ENCODE measurements at places on chromosomes 6 and 20.

DNA sequence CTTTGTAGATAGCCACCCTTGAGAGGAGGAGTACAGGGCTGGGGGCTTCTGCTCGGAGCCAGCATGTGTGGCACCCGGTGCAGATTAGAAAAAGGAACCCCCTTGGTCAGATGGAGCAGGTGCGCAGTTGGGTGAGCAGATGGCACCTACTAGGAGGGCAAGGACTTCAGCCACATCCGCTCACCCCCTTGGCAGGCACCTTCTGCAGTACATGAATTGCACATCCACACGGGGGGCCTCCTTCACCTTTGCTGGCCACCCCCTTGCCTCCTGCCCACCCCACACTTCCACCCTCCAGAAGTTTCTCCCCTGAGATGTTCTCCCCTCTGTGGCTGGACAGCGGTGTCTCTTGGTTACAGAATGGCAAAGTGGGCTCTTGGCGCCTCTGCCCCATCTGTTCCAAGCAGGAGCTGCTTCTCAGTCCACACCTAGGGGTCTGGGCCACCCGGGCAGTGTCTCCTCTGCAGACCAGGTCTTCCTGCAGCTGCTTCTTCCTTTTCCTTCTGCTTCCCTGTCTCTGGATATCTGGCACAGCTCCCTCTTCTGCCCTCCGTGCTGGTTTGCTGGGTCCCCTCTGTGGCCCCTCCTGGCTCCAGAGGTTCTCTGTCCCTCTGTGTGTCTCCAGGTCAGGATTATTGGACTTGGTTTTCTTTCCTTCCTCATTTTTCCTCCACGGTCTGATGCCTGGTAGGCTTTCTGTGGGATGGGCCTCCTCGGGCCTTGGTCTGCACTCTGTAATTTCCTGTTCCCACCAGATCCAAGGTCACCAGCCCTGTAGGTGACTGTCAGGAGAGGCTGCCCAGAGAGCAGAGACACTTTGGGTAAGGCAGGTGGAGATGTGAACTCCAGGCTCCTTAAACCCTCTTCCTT, 4.1 kb downstream of the MDFI start:
- DNase-seq: no peak

GRCh38 chr6:92124200-92124651, 1295.1 kb downstream of the EPHA7 start:
- no peak for DNase-seq

GRCh38 chr6:2514965-2515543, 235.7 kb downstream of the MYLK4 start:
- no peak for DNase-seq

- DNase-seq: no peak
These were observed 447 bp downstream of the MCM3 start for GRCh38 chr6:52284131-52284459.

DNA sequence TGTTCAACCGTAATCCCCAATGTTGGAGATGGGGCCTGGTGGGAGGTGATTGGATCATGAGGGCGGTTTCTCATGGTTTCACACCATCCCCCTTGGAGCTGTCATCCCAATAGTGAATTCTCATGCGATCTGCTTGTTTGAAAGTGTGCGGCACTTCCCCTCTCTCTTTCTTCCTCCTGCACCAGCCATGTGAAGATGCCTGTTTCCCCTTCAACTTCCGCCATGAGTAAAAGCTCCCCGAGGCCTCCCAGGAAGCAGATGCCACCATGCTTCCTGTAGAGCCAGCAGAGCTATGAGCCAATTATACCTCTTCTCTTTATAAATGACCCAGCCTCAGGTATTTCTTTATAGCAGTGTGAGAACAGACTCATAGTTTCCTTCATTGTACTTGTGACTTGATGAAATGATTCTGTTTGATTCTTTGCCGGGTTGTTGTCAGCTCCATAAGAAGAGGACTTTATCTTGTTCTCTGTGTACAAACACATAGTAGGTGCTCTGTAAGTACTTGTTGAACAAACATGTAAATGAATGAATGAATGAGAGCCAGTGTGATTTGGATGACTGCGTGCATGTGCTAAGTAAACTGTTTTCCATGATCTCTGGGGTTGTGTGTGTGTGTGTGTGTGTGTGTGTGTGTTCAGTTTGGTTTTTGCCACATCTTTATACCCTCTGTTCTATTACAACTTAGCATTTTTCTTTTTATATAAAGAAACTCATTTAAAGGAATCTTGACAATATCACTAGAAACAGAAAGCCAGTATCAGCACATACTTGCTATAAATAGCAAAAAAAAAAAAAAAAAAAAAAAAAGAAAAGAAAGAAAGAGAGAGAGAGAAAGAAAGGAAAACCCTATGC, 22.5 kb upstream of the PTGIS start:
- DNase-seq: no peak

DNA sequence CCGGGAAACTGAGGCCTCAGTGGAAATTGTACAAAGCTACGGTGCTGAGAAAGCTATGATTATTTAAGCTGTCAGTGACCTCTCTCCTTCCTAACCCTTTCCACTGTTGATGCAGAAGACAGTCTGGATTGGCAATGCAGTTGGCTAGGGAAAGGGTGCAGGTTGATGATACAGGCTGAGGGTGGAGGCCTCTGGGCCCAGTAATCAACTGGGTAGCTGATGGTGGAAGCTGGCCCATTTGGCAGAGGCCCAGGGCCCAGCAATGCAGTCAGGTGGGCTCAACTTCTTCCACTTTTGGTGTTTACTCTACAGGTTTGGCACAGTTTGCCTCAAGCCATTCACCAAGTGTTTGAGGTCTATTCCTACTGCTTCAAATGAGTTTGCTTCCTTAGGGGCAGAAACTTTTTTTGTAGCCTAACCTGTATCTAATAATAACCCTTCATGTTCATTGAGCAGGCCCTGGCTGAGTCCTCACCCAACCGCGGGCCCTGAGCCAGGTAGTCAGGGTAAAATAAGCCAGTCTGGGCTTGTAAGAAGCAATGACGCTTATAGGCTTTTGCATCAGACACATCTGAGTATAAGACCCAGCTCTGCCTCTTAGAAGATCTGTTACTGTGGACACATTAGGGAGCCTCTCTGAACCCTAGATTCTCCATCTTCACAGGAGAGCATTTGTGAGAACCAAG, 12.1 kb downstream of the BCL2L1 start:
- DNase-seq: no peak

- no peak for DNase-seq
These were observed 91.4 kb downstream of the SYNDIG1 start for GRCh38 chr20:24560571-24561491.

GRCh38 chr6:140653506-140653905, 1279.1 kb upstream of the CITED2 start:
- DNase-seq: no peak

GRCh38 chr6:75116946-75117345, 88.9 kb downstream of the COL12A1 start:
- no peak for DNase-seq

DNA sequence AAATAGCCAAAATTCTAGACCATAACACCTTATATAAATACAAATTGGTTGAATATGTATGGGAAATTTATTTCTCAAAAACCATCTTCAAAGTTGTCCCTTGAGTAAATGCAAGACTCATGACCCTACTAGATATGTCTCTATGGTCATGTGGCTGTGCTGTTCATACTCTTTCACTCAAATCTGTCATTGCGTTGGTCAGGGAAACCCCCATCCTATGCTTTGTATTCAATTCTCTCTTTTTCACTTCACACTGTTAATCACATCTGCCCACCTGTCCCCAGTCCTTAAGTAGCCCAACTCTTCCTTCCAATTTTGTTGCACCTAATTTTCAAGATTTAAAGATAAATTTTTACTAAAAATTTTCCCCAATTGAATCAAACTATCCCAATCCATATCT, 51.0 kb downstream of the RPS12 start:
- no peak for DNase-seq

- no peak for DNase-seq
These were observed 16.8 kb upstream of the BCLAF1 start for GRCh38 chr6:136306466-136306865.

DNA sequence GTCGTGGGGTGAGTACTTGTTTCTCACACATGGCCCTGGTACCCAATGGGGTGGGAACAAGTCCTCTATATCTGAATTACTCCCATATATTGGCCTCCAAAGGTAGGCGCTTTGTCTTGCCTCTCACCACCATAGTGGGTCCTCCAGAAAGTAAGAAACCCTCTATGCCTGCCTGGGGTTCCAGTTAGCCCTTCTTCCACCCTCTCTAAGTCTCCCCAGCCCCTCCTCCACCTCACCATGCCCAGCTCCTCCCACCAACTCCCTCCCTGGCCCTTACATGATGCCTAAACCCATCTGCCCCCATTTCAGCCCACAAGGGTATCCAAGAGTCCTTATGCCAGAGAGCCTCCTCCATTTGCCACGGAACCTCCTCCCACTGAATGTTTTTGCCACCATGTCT, 884 bp downstream of the TSPO2 start:
- no peak for DNase-seq

DNA sequence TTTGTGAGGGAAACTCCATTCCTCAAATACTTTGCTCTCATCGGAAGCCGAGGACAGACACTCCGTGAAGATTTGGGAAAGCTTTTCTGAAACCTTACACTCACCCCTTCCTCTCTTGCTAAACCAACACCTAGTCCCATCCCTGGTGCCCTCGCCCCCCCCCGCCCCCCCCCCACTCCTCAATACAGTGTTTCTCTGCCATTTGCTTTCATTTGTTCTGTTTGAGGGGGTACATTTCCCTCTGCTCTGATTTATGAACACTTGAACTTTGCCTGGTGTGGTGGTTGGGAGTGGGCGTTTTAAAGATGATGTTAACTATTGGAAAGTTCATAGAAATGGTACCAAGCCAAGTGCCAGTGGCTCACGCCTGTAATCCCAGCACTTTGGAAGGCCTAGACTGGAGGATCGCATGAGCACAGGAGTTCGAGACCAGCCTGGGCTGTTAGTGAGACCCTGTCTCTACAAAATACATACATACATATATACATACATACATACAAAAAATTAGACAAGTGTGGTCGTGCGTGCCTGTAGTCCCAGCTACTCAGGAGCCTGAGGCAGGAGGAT, 1.1 kb downstream of the RAB32 start:
- no peak for DNase-seq

- no peak for DNase-seq
These were observed 105.1 kb upstream of the ADGRF1 start for GRCh38 chr6:47147175-47147727.

GRCh38 chr6:166743406-166744222, 116.6 kb upstream of the RPS6KA2 start:
- DNase-seq: no peak

DNA sequence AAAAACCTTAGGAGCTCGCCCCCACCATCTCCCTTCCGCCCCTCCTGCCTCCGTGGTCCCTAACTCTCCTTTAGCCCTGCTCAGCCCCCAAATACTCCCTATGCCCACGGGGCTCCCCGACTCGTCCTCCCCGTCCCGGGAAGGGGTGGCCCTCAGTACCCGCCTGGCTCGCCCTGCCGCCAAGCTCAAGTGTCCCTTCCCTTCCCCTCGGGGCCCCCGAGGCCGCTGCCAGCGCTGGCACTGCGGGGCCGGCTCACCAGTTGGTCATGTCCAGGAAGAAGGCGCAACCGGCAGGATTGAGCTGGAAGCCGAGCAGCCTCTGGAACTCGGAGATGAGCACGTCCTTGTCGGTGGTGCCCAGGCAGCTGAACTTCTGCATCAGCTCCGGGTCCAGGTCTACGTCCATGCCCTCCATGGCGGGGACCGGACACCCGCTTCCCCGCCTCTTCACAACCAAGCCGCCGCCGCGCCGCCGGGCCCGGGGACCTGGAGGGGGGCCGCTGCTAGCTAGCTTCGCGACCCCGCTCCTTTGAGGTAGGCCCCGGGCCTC, 303 bp downstream of the ILRUN start:
- no peak for DNase-seq

GRCh38 chr6:31144970-31145340, 6.1 kb upstream of the PSORS1C2 start:
- no peak for DNase-seq

DNA sequence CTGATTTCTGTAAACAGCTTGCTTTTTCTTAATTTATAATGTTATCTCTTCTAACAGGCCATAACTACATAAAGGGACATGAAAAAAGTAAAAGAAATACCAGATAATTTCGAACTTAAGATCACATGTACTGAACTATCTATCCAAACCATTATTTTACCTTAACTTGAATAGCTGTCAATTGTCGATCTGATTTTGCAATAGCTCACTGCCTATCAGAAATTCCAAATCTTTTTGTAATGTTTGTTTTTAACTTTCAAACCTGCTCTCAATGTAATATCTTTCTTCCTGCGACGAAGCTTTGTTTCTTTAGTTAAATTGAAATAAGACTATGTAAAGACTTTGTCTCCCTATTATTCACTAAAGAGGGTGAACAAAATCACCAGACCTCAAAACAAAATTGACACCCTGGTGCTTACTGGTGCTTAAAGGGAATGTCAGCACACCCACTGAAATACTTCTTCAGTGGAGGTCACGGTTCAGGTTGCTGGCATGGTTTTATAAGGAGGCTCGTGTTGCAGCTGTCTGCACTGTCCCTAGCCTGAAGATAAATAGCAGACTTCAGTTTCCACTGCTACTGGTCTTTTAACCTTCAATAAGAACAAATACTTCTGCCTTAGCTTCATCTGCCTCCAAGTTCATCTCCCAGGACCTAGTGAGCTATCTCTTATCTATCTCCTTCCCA, 117.5 kb upstream of the QKI start:
- no peak for DNase-seq

DNA sequence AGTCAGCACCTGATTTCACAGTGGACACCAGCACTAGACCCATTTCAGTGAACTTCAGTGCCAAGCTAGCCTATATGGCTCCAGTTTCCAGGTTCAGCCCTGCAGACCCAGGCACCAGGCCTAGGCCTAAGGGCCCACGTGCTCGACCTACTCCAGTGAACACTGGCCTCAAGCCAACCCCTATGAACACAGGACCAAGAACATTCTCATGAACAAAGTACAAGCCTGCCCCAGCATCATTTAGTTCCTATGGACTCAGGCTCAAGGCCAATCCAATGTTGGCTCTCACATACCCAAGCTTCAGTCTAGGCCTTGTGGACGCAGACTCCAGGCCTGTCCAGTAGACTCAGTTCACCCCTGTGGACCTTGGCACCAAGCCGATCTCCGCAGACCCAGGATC, 385.5 kb downstream of the DHX35 start:
- DNase-seq: no peak

DNA sequence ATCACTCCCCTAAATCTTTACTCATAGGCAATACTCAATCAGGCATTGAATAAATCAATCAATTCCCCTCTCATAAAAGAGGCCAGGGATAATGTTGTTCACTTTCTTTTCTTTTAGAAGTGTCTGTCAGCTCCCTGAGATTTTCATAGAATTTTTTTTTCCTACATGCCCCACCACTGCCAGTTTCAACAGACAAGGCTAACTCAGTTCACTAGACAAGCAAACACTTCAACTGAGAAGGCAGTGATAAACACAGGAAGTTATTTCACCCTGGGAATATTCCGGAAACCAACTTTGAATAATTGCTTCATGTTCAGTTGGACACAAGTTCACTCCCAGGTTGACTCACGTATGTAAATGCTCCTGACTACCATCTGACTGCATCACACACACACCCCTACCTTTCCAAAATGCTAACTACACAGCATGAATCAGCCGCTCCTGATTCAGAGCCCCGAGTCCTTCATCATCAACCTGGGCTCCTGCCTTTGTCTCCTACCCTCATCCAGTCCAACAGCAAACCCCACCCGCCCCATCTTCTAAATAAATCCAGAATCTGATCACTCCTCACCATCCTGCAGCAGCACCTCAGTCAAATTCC, 143.9 kb downstream of the BCAS1 start:
- no peak for DNase-seq

GRCh38 chr6:10310330-10310653, 104.6 kb downstream of the TFAP2A start:
- DNase-seq: no peak

Data from tibial artery (tissue), 4 donors.